Activated gamma-delta T cell (primary cell): ENCODE measurements at places on chromosomes 1 and 21.

- no peak for DNase-seq
These were observed 1.1 kb downstream of the MGST3 start for GRCh38 chr1:165632152-165632469.

DNA sequence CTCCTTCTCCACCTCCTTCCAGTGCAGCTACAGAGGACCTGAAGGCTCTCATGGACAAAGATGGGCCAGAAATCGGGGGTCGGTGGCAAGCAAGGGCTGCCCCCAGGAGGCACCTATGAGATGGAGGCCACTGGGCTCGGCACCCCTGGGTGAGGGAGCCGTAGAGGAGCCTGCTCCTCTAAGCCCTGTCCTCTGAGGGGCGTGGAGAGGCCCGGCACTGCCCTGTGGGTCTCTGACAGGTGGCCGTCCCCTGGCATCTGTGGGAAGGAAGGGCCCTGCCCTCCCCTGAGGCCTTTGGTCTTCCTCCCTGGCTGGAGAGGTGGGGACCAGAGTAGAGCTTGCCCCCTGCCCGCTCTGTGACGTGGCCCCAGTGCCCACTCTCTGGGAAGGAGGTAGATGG, 30.9 kb downstream of the PRDM16 start:
- no peak for DNase-seq

DNA sequence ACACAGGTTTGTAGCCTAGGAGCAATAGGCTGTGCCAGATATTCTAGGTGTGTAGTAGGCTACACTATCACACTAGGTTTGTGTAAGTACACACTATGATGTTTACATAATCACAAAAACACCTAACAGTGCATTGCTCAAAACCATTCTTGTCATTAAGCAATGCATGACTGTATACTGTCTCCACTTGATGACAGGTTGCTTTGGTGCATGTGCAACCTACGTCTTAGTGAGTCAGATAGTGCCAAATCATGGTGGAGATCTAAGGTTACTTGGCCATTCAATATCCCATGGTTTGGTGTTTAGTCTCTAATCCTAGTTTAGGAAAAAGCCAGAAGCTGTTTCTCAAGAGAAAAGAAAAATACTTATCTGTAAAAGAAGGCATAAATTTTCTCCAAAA, 181.1 kb downstream of the KCNK2 start:
- no peak for DNase-seq

DNA sequence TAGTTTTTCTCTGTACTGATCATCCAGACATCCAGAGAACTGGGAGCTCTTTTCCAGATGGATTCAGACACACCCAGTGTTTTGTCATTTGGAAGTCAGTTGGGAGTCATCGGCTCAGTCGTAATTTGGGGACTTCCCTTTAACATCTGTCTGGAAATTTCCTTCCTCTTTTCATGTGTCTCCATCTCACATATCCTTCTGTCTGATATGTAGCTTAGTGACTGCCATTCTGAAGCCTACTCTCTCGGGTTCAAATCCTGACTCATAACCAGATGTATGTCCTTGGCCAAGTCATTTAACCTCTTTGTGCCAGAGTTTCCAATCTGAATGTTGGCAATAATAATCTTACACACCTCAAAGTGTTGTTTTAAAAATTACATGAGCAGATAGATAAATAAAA, 3.0 kb downstream of the MORC3 start:
- no peak for DNase-seq

DNA sequence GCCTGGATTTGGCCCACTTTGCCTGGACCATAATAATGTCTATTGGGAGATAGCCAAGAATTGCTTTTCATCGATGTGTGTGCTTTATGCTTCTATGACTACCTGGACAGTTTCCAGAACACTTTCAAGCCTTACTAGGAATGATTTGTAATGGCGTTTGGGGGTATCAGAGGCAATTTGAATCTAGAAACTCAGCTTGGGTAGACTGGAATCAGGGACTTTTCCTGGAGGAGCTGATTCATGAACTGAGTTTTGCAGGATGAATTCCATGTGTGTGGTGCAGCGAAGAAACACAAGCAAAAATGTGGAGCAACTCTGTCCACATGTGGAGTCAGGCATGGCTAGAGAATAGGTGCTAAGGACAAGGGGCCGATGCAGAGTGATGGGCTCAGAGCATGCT, 11.9 kb upstream of the TMEM61 start:
- no peak for DNase-seq

GRCh38 chr1:30771005-30771404, 13.4 kb upstream of the LAPTM5 start:
- DNase-seq, result no peak

GRCh38 chr1:93989601-93990000, 80.4 kb upstream of the GCLM start:
- DNase-seq, result no peak

DNA sequence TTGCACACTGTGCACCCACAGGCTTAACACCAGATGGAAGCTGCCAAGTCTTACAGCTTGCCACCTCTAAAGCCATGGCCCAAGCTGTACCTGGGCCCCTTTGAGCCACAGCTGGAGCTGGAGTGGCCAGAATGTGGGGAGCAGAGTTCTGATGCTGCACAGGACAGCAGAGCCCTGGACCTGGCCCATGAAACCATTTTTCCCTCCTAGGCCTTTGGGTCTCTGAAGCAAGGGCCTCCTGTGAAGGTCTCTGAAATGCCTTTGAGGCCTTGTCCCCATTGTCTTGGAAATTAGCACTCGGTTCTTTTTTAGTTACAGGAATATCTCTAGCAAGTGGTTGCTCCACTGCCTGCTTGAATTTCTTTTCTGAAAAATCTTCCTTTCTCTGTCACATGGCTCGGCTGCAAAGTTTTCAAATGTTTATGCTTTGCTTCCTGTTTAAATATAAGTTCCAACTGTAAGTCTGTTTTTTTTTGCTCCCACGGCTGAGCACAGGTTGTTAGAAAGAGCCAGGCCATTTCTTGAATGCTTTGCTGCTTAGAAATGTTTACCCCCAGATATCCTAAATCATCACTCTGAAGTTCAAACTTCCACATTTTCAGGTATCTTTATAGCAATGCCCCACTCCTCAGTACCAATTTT, 156.8 kb upstream of the GORAB start:
- DNase-seq, result no peak

GRCh38 chr1:228039006-228039903, 32.5 kb downstream of the WNT3A start:
- no peak for DNase-seq

GRCh38 chr1:175976865-175977642, 230.0 kb downstream of the COP1 start:
- DNase-seq, result no peak

DNA sequence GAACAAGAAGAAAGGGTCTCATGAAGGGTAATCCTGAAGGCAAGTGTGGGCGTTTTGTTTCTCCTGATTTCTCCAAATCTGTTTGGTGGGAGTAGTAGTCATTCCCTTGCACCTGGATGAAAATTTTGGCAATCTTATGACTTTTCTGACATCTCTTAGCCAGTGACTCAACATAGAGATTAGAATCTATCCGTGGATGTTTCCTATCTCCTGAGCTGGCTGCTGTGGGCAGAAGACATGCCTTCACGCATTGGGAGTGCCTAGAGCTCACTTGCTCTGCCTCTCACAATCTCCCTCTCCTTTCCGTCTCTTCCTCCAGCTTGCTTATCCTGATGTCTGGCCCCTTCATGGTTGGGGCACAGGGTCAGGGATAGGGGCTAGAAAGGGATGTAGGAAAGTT, 174.2 kb upstream of the NFIA start:
- no peak for DNase-seq

DNA sequence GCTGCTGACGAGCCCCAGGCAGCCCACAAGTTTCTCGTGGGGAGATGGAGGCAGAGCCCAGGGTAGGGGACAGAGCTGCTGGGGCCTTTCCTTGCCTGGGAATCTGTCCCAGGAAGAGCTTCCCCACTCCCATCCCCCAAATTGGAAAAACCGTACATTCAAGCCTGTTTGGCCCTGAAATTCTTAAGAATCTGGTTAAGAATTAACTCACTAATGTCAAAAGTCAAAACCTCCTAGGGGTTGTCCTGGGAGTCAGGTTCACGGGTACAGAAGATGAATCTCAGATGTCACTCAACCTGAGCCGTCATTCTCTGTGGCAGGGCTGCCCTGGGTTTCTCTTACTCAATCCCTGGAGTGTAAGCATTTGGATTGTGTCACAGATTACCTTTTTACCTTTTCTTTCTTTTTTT, 8.4 kb downstream of the C1orf115 start:
- no peak for DNase-seq

GRCh38 chr1:48767975-48768510, 8.6 kb downstream of the BEND5 start:
- no peak for DNase-seq

DNA sequence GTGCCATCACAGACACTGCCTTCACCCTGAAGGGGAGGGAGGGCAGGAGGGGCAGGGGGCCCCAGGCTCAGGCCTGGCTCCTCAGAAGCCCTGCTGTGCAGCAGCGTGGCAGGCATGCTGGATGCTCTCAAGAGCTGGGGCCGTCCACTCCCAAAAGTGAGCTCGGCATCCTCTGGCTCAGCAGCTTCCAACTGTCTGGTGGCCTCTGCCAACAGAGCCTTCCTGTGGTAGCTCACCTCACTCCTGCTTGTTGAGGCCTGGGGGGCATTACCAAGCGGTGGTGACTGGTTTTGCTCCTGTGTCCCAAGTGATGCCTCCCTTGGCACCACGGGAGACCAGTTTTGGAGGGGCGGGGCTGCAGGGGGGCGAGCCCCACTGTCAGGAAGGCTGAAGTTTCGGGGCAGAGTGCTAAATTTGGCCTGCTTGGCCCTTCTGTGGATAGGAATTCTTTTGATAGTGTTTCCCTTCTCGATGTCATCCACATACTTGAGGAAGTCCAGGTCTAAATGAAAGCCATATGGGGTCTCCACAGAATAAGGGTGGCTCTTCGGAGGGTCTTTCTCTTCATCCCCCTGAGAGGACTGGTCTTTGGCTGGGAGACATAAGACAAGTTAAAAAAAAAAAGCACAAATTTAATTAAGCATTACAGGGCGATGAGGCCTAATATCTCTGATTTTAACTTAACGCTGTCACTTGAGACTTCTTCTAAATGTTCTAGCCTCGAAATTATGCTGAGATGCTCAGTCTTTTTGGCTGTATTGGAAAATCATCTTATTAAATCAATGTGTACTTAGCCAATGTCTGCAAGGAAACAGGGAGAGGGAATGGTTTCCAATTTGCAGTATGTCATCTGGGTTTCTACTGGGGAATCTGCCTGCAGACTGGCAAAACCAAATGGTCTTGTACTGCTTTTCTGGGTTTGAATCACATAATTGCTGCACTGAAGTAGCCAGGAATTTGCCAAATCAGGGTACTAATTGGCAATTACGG, 44.4 kb downstream of the KANK4 start:
- DNase-seq, result no peak

DNA sequence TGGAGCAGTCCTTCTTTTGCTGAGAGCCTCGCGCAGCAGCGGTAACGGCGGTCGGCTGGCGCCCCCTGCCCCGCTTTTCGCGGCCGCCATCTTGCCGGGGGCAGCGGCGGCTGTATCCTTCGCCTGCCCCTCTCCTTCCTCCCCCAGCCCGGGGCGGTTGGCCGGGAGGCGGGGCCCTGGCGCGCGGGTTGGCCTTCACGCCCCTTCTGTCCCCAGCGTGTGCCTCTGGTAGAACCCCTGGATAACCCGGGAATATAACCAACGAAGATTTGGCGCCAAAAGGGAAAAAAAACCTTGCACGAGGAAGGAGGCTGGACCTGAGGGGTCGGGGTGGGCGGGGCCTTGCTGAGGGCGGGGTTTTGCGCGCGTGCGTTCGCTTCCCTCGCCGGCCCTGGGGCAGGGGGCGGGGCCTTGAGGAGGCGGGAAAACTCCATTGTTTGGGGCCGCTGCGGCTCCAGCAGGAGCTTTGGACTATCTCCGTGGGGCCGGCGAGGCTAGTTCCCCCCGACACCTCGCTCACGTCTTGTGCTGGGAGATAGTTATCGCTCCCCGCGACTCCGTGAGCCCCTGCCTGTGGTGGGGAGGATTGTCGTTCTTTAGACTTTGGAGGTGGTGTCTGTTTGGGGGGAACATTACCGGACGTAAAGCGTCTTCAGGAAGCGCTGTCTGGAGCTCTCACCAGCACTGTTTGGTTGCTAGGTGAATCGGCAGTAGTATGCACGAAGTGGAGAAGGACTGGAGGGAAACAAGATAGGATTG, 689 bp downstream of the NASP start:
- DNase-seq, result peak; percentile 78

- no peak for DNase-seq
These were observed 41.0 kb upstream of the SCAF4 start for GRCh38 chr21:31772674-31773555.

GRCh38 chr1:2969845-2970291, 51.4 kb upstream of the ACTRT2 start:
- DNase-seq, result no peak

GRCh38 chr1:200336901-200337391, 72.9 kb downstream of the ZNF281 start:
- no peak for DNase-seq

DNA sequence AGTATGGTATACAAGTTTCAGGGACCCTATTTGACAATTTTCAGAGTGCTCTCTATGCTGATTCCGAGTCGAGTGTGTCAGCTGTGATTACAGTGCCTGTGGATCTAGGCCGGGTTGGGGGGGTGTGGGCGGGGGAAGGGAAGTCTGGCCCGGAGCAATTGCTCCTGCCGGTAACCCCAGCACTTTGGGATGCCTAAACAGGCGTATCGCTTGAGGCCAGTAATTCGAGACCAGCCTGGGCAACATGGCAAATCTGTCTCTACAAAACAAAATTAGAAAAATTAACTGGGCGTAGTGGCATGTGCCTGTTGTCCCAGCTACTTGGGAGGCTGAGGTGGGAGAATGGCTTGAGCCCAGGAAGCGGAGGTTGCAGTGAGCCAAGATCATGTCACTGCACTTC, 1.6 kb upstream of the IL10RB start:
- DNase-seq, result no peak

DNA sequence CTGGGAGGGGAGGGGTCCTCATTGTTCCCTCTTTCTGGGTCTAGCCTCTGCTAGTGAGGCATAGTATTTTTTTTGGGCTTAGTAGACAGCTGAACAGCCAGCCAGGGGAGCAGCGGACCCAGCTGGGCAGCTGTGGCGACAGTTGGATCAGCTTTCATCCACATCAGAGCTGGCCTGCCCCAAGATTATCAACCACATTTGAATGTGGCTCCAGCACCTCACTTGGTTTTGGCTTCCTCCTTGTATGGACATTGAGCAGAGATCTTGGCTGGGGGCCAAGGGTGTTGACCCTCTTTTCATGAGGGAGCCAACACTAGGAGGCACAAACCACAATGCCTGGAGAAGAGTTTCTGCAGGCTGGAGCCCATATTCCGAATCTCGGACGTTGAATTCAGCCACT, 25.0 kb downstream of the WNT4 start:
- no peak for DNase-seq

DNA sequence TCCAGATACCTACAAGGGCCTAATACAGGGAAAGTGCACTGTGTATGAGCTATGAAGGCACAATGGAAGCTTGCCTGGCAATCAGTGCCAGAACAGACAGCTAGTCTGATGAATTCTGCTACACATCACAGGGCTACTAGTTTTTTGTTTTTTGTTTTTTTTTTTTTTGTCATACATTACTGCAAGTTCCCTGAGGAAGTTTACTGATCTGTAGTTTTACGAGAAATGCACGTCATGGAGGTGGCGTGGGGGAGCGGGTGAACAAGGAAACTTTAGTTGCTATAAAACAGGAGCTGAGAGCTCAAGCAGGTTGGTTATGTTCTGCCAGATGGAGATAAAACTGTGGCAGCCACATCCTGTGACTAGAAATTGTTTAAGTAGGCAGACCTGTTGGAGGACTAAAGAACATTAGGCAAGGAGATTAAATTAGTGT, 17.7 kb downstream of the PTPRC start:
- DNase-seq, result no peak
